Left colon (tissue), 2 donors: ENCODE measurements at places on chromosomes 6 and 20. TPM values are rescaled to one million over a fixed set of nuclear protein-coding genes. Genes with fewer than 3 reads are reported as not detected.

Gene CNR1
- total RNA-seq, result 1.1 TPM

Gene HLA-DMB
- 21.3 TPM for total RNA-seq

Gene ISM1
- 0.25 TPM for total RNA-seq

Gene IPCEF1
- 1.8 TPM for total RNA-seq

Gene FKBP1C
- total RNA-seq, result 0.31 TPM

Gene TENT5A
- total RNA-seq, result 29.3 TPM

Gene TSPO2
- not detected for total RNA-seq

Gene TAF4
- 22.1 TPM for total RNA-seq

Gene RUNX2
- 2.5 TPM for total RNA-seq

Gene COL9A3
- total RNA-seq, result 2.8 TPM

Gene OPRL1
- 0.17 TPM for total RNA-seq

Gene DAAM2
- total RNA-seq, result 9.8 TPM

Gene SRSF12
- total RNA-seq, result not detected

Gene CHRNA4
- not detected for total RNA-seq
